ENCODE measurements at places on chromosomes 5 and 9. TPM values are rescaled to one million over a fixed set of nuclear protein-coding genes. Genes with fewer than 3 reads are reported as not detected.

DNA sequence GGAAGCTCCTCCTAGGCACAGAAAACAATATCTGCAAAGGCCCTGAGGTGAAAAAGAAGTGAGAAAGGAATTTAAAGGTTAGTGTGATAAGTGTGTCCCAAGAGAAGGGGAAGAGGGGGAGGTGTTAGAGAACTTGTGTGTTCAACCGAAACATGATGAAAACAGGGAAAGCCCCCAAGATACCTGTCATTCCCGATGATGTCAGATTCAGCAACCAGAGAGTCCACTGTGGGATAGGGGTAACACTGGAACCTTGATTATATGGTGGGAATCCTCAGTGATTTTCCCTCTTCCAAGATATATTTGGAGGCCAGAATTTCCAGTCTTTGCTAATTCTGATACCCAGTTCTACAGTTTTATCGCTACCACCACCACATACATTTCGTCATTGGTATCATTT lies 15.5 kb upstream of the BNC2 start:
- DNase-seq = no peak

DNA sequence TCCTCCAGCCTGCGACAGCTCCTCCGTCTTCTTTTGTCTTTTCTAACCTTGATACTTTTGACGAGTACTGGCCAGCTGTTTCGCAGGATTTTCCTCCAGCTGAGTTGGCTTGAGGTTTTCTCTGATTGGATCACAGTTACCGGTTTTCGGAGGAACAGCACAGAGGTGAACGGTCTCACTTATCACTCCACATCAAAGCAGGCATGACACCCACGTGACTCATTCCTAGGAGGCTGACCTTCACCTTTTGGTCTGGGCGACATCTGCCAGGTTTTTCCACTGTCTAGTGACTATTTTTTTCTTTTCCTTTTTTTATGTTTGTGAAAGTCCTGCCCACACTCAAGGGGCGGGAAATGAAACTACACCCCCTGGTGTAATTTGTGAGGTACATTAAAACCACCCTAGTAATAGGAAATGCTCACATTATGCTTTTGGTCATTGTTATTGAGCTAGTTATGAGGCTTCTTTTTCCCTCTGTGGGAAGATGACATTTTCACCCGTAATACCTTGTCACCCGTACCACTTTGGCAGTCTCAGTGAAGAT lies 319.2 kb downstream of the GADD45G start:
- no peak for DNase-seq

DNA sequence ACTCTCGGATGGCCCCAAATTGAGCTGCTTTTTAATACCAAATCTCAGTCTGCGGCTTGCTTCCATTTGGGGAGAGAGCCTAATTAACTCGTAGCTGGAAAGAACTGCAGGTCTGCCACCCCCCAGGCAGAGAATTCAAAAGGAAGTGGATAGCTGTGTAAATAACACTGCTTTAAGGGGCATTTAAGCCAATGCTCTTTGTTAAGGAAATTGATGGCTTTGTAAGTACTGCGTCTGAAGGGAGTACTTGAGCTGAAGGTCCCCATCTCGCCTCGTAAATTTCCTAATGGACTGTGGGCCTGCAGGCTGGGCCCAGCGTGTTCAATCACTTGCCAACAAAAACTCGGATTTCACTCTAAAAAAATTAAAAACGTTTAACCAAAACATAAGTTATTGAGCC lies 132.7 kb downstream of the PAPPA start:
- no peak for DNase-seq

DNA sequence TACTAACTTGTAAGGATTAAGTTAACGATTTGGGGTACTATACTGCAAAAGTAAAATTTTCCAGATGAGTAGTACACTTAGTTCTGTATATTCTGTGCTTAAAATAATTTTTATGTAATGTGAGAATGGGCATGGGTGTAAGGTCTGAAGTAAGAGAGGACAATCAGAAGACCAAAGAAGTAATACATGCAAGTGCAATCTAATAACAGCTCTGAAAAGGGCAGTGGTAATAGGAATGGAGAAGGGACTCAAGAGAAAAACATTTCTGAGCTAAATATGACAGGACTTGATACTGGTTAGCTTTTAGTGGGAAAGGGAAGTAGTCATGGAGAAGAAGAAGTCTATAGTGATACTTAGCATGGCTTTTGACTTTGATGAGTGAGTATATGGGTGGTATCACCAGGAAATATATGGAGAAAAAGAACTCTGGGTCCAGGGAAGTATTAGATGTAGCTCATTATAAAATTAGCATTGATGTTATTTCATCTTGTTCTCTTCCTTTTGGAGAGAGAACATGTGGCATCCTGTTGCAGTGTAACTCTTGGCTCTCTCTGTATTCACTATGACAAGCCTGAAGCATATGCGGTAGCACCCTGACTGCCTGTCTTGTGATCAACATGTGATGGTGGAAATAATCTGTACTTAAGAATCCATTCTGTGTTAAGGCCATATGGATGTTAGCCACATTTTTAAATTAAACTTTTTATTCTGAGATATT lies 60.5 kb downstream of the ERCC6L2 start:
- no peak for DNase-seq

DNA sequence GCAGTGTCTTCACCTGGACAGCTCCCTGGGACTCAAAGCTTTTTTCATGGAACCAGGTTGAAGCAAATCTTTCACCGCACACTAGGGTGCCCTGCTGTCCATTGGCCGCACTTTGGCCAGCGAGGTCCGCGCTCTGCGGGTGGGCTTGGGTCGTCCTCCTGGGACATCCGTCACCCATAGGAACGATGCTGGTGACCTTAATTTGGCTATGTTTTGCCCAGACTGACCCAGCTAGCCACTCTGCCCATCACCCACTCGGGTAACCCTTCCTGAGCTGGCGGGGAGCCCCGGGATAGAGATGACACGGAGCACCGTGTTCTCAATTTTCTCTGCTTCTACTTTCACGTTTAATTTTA lies 25.9 kb downstream of the ZDHHC11B start:
- peak; percentile 69 for DNase-seq

GRCh38 chr5:78795757-78796156 lies 147.2 kb upstream of the LHFPL2 start:
- DNase-seq = no peak

DNA sequence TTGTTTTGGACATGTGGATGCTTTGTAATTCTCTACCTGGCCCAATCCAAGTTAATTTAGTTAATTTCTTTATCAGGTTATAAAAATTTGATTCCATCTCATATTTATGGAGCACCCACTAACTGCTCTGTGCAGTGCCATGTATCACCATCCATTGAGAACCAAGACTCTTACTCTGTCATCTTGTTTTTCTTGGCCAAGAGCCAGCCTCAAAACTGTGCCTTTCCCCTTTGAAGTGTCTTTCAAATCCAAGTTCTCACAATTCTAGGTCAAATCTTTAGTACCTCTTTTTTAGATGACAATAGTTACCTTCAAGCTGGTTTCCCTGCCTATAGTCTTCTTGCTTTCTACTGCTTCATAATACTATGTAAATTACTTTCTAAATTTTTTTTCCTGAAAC lies 3.2 kb downstream of the COMMD10 start:
- no peak for DNase-seq

GRCh38 chr9:87567983-87568382 lies 70.3 kb downstream of the DAPK1 start:
- DNase-seq = no peak

GRCh38 chr5:122170620-122171019 lies 41.3 kb downstream of the ZNF474 start:
- DNase-seq = no peak

- DNase-seq = no peak
Measured at GRCh38 chr5:90897618-90898017, 339.0 kb downstream of the ADGRV1 start.

GRCh38 chr5:153632748-153633290 lies 142.3 kb downstream of the GRIA1 start:
- no peak for DNase-seq

- peak; percentile 71 for DNase-seq
Measured at GRCh38 chr5:141508798-141509611, 20.1 kb downstream of the PCDHGC5 start.

GRCh38 chr5:39447968-39448367 lies 23.2 kb upstream of the DAB2 start:
- DNase-seq = no peak

- DNase-seq = no peak
Measured at GRCh38 chr5:32736842-32737241, 25.7 kb downstream of the NPR3 start.

- DNase-seq = no peak
Measured at GRCh38 chr9:123975871-123976270, 35.7 kb upstream of the LHX2 start.

DNA sequence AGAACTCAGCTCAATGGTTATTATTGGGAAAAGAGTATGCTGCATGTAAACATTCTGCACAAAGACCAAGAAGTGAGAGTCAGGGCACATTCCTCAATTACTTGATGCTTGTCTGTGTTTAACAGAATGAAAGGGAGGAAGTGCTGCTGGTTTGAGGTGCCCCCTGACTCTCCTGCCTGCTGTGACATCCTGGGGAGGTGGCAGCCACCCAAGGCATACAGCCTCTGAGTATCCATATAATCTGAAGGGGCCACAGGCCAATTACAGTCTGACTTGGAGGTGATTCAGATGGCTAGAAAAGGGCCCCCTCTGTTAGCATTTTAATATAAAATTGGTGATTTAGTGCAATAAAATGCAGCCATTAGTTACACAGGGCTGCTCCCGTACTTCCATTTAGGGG lies 313.8 kb downstream of the ASTN2 start:
- DNase-seq = no peak

DNA sequence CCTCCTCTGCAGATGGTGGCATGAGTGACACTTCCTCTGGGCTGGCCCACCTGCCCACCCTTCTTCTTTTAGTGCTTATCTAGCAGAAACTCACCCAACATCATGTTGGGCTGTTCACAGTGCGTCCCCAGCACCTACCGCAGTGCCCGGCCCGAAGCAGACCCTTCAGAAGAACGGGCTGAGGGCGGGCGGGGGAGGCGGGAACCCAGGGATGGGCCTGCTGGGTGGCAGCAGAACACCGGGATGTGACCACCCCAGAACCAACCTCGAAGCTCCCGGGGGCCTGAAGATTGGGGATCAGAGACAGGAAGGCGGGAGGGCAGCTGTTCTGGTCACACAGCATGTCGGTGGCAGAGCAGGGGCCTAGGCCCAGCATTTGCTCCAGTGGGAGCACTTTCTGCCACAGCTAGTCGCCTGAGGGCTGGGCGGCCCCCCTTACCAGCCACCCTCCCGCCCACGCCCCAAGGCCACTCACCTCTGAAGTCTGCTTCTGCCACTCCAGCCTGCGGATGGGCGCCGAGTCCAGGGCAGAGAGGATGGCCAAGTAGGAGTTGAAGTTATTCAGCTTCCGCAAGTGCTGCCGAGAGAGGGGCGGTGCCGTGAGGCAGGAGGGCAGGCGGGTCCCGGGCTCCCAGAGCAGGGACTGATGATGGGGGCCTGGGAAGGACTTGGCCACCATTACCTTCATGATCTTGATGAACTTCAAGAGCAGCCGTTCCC lies 38.7 kb downstream of the PRRT1B start:
- no peak for DNase-seq

- no peak for DNase-seq
Measured at GRCh38 chr5:149422366-149423048, 43.4 kb upstream of the IL17B start.

- no peak for DNase-seq
Measured at GRCh38 chr9:72465593-72465984, 55.8 kb upstream of the TMC1 start.

DNA sequence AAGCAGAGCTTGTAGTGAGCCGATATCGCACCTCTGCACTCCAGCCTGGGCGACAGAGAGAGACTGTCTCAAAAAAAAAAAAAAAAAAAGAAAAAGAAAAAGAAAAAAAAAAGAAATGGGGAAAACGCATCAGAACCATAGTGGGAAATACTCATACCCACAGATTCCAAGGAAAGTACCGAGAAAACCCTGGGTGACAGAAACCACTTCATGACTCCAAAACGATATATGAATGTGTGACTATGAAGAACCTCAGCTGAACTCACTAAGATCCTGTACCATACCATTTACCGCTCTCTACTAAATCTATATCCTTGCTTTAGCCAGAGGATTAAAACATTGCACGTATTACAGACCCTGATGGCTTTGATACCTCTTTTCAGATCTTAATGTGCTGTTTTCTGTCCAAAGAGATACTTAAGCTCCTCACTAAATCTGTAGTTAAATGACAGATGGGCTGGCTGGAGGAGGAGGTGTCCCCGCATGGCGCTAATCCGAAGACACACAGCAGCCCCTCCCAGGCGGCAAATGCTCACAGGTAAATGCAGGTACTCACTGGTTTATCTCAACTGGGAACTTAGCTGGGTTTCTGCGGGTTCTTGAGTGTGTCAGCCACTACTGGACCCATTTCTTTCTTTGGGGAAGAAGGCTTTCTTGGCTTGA lies 2.8 kb downstream of the LPCAT1 start:
- no peak for DNase-seq

- DNase-seq = no peak
Measured at GRCh38 chr5:156188016-156188415, 138.9 kb upstream of the SGCD start.

DNA sequence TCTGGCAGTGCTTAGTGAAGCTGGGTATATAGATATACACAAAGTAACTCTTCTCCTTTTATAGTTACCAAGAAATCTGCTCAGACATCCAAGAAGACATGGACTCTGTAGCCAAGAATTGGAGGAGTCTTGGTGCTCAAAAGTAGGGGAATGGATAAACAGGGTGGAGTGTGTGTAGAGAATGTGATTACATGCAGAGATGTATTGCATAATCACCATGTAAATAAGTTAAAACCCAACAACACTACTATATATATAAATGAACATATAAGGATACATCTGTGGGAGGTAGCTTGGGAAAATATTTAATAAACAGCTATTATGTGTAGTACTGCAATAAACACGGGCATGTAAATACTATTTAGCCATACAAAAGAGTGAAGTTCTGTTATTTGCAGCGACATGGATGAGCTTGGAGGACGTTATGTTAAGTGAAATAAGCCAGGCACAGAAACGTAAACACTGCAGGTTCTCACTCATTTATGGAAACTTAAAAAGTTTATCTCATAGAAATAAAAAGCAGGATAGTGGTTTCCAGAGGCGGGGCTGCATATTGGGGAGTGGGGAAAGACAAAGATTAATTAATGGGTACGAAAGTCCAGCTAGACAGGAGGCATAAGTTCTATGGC lies 207.5 kb downstream of the TENT4A start:
- no peak for DNase-seq

GRCh38 chr9:90175257-90175656 lies 467.4 kb downstream of the DIRAS2 start:
- DNase-seq = no peak

Gene PDE8B
- 10.1 TPM for total RNA-seq

Gene STPG3
- not detected for total RNA-seq

Gene GPBP1
- total RNA-seq = 98.5 TPM

Gene TRPM3
- total RNA-seq = 1.3 TPM

Gene IL13
- total RNA-seq = not detected

Gene PPP2R2B
- total RNA-seq = 25.9 TPM

Gene NPR2
- 21.8 TPM for total RNA-seq

Gene SHC3
- 4.7 TPM for total RNA-seq

Gene MLANA
- total RNA-seq = not detected

Gene ANKRD20A1
- 4.4 TPM for total RNA-seq

Gene CNTNAP3B
- 24.1 TPM for total RNA-seq

Gene B4GALT1
- 107 TPM for total RNA-seq

Gene ALDH1A1
- 18.7 TPM for total RNA-seq

Gene PRRC2B
- 215 TPM for total RNA-seq

Gene ZNF658
- 11.3 TPM for total RNA-seq

Gene CCL28
- 7.6 TPM for total RNA-seq

All from ureter (tissue), 1 donor.